ENCODE measurements at places on chromosomes 7 and 10.

DNA sequence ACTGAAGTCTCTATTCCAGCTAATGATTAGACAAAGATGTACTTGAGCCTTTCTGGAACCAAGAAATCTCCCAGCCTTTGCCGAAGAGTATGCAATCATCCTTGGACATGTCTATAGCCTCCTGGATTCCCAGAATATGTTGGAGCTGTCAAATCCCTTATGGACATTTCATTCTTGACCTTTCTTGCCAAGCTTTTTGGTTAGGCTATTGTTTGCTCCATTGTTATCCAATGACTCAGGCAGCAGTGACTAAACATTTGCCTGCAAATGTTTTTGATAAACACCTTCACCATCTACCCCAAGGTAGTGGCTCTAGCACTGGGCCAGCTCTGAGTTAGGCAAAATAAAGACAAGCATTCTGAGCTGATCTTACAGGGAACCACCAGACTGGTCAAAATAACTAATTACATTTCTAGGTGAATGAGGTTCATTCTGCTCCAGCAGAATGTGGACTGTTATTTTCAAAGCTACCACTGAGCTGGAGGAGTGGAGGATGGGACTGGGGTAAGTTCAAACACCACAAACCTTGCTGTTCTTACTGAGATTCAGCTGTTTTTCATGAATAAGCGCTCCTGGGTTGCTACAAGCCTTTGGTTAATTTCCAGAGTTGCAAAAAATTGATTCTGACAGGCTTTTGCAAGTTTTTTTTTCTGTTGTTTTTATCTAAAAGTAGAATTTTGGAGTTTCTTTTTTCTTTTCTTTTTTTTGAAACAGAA, 81.0 kb downstream of the TMEM270 start:
- DNase-seq: no peak

GRCh38 chr10:70588255-70588654, 14.3 kb downstream of the PRF1 start:
- DNase-seq: no peak

GRCh38 chr10:93081318-93081717, 7.6 kb downstream of the CYP26A1 start:
- DNase-seq: no peak

- DNase-seq: no peak
Observed at GRCh38 chr7:130940907-130941306, 206.9 kb upstream of the KLF14 start.

DNA sequence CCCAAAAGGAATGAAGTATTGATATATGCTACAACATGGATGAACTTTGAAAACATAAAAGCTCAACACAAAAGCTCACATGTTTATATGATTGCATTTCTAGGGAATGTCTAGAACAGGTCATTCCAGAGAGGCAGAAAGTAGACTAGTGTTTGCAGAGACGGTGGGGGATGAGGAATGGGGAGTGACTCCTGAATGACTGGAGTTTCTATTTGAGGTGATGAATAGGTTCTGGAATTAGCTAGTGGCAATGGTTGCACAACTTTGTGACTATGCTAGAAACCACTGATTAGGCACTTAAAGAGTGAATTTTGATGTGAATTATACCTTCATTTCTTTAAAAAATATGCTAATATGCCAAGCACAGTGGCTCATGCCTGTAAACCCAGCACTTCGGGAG, 6.9 kb downstream of the KPNA7 start:
- no peak for DNase-seq

- no peak for DNase-seq
Observed at GRCh38 chr7:142355328-142355727, 97.5 kb upstream of the PRSS58 start.

DNA sequence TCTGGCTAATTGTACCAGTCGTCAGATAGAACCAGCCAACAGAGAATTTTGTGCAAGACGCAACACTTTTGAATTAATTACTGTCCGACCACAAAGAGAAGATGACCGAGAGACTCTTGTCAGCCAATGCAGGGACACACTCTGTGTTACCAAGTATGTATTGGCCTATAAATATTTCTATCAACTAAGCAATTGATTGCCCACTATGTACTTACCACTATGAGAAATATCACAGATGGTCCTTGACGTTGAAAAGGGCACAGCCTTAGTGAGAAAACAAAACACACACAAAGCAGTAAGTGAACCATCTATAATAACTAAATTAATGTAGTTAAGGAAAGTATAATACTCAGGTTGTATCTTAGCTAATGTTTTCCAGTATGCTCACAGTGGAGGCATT, 60.0 kb downstream of the ANLN start:
- DNase-seq: no peak

DNA sequence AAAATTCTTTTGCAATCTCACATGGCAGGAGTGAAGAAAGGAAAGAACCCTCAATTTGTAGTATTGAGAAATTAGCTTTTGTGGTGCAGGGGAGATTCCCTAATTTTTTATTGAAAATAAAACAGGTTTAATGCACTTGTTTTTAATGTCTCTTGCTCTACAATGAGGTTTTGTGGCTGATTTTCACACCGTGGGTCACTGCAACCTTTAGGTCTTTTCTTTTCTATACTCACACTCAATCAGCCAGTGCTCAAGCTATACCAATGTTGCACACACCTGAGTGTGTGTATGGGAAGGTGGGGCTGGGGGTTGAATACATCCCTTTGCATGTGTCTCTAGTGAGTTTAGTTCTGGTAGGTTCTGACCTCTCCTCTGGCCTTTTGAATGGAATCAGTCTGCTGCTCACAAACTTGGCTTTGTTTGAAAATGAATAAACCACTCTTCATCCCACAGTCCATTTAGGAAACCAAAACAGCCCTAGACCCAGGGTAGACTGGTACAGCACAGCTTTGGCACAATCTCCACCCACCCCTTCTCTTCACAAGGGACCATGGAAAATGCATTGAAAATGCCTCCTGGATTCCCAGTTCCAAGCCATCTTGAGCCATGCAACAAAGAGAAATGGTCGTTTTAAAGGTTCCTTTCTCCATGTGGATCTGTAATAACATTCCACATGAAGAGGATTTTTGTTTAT, 411.5 kb downstream of the SFMBT2 start:
- no peak for DNase-seq

GRCh38 chr7:111708072-111708471, 145.8 kb upstream of the IMMP2L start:
- no peak for DNase-seq

DNA sequence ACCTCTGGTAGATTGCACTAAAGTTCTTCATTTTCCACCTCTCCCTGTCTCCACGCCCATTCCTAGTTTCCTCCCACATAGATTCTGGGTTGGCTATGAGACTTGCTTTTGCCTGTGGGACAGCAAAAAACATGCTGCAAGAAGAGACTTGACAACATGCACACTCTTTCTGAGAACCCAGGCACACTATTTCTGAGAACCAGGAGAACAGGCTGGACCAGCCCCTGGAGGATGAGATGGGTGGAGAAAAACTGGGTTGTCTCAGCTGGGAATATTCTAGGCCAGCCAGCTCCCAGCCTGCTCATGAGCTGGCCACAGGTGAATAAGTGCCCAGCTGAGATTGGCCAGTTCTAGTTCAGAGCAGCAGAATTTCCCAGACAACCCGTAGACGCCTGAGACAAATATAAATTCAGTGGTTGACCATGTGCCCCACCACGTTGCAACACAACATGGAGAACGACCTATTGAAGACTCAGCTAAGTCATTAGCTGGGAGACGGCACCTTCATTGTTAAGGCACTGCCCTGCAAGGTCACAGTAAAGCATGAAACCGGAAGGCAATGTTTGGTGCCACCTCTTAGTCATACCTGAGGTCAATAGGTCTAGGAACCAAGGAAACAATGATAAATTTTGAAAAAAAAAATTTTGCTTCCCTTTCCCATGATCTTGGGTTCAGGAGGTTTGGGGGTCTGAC, 92.7 kb upstream of the AKR1E2 start:
- no peak for DNase-seq

GRCh38 chr7:45980181-45980905, 59.3 kb upstream of the IGFBP3 start:
- no peak for DNase-seq

All from GOT3 (cell line).